ENCODE measurements at places on chromosomes 7 and 10. TPM values are rescaled to one million over a fixed set of nuclear protein-coding genes. Genes with fewer than 3 reads are reported as not detected.

- H3K36me3 ChIP-seq, result no peaks in the 10 kb centered on the region
- no peaks in the 10 kb centered on the region for H3K4me1 ChIP-seq
- H3K27me3 ChIP-seq, result peaks cover 7% of the 10 kb centered on the region
- no peak overlapping the region for H3K4me3 ChIP-seq
- no peak overlapping the region for H3K27ac ChIP-seq
- DNase-seq, result no peak
Observed at GRCh38 chr7:158957510-158957906, 101.2 kb downstream of the DYNC2I1 start.

- no peak for DNase-seq
- no peaks in the 10 kb centered on the region for H3K36me3 ChIP-seq
- no peaks in the 10 kb centered on the region for H3K27me3 ChIP-seq
- peak overlapping the region; percentile 95 for H3K27ac ChIP-seq
Observed at GRCh38 chr10:114635101-114635500, 23.0 kb downstream of the ABLIM1 start.

DNA sequence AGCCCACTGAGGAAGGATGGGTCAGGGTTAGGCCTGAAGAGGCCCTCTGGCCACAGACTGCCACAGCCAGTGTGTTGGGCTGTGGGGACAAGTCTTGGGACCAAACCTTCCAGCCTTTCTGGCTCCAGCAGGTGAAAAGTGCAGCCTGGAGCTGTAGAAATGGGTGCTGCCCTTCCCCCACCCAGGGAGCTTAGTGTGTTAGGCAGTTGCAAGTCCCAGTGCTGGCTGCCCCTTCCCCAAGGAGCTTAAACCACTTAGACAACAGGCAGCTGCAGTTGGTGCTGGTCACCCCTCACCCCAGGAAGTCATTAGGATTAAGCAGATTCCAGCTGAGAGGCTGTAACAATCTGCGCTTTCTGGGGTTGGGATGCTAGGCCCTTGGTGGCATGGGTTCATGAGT is 563.3 kb downstream of the NRG3 start:
- no peaks in the 10 kb centered on the region for H3K36me3 ChIP-seq
- H3K27ac ChIP-seq, result no peak overlapping the region
- H3K4me1 ChIP-seq, result no peaks in the 10 kb centered on the region
- no peak for DNase-seq
- no peaks in the 10 kb centered on the region for H3K27me3 ChIP-seq
- no peak overlapping the region for H3K4me3 ChIP-seq

DNA sequence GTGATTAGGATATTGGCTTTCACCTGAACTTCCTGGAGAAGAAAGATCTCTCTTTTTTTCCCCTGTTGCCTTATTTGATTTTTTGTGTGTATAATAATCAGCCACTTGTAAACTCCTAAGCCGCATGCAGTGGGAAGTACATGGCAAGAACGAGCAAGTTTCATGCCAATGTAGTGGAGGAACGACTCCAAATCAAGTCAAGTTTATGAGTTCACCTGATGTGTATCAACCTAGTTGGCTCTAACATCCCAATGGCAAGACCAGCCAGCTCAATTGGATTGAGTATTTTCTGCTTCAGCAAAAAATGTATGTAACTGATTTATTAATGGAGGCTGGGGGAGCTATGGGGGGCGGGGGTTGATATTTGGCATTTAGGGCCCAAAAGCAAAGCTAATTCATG is 65.5 kb upstream of the LYZL1 start:
- H3K27ac ChIP-seq, result no peak overlapping the region
- DNase-seq, result no peak
- no peak overlapping the region for H3K4me3 ChIP-seq
- no peaks in the 10 kb centered on the region for H3K36me3 ChIP-seq

The CHPF2 gene
- 68.1 TPM for total RNA-seq

DNA sequence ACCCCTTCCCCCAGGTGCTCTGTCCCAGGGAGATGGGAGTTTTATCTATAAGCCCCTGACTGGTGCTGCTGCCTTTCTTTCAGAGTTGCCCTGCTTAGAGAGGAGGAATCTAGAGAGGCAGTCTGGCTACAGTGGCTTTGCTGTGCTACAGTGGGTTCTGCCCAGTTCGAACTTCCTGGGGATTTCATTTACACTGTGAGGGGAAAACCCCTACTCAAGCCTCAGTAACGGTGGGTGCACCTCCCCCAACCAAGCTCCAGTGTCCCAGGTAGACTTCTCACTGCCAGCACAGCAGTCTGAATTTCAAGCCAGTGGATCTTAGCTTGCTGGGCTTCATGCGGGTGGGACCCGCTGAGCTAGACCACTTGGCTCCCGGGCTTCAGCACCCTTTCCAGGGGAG is 143.5 kb upstream of the IMMP2L start:
- no peak overlapping the region for H3K27ac ChIP-seq
- no peaks in the 10 kb centered on the region for H3K4me1 ChIP-seq
- no peaks in the 10 kb centered on the region for H3K27me3 ChIP-seq

DNA sequence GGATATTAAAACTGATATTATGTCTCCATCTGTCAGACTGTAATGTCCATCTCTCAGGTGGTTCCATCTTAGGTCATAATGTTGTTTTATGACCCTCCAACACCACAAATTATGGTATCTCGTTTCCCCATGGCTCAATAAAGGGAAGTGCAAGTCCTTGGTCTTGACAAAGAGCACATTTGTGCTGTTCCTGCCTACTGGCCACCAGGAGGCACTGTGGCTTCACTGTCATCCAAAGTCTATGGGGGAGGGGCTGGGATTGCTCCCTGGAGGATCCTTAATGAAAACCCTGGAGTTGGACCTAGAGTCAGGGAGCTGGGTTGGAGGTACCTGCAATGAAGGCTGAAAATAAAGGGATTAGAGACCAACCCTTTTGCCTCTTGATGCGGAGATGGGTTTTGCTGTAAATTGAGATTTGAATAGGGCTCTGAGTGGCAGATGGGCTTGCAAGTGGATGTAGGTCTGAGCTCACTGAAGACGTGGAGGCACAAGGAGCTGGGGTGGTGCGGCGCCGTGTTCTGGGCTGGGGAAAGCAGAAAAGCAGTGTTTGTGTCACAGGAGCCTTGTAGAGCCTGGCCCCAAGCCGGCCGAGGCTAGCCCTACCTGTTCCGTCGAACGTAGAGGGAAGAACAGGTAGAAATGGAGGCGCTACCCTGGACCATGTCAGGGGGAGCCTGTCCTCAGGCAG is 180.5 kb upstream of the PRSS58 start:
- H3K4me3 ChIP-seq, result no peak overlapping the region
- no peak overlapping the region for H3K27ac ChIP-seq
- DNase-seq, result no peak
- no peaks in the 10 kb centered on the region for H3K27me3 ChIP-seq

The SPDYE1 gene
- not detected for total RNA-seq

The OTUD1 gene
- 3.8 TPM for total RNA-seq

The TMEM196 gene
- total RNA-seq, result not detected

The FAM25G gene
- not detected for total RNA-seq

- H3K4me1 ChIP-seq, result peaks cover 3% of the 10 kb centered on the region
- H3K27me3 ChIP-seq, result no peaks in the 10 kb centered on the region
- H3K36me3 ChIP-seq, result no peaks in the 10 kb centered on the region
Observed at GRCh38 chr7:445020-445419, 74.6 kb downstream of the PDGFA start.
